ENCODE measurements at places on chromosomes 13 and 19. TPM values are rescaled to one million over a fixed set of nuclear protein-coding genes. Genes with fewer than 3 reads are reported as not detected.

Gene ADAMTSL5
- total RNA-seq, result 3.8 TPM

Gene CYP2S1
- 0.84 TPM for total RNA-seq

GRCh38 chr19:45299719-45300118 lies 23.0 kb downstream of the CKM start:
- no peak overlapping the region for H3K4me3 ChIP-seq
- no peak for DNase-seq
- no peak overlapping the region for H3K27ac ChIP-seq
- H3K27me3 ChIP-seq, result no peaks in the 10 kb centered on the region
- no peaks in the 10 kb centered on the region for H3K4me1 ChIP-seq
- peaks cover 12% of the 10 kb centered on the region for H3K36me3 ChIP-seq

GRCh38 chr19:18007044-18007916 lies 690 bp upstream of the ARRDC2 start:
- DNase-seq, result peak; percentile 89
- peak overlapping the region; percentile 81 for H3K27ac ChIP-seq
- peak overlapping the region; percentile 73 for H3K4me3 ChIP-seq

- H3K4me3 ChIP-seq, result no peak overlapping the region
- DNase-seq, result no peak
- peaks cover 9% of the 10 kb centered on the region for H3K27me3 ChIP-seq
- H3K4me1 ChIP-seq, result no peaks in the 10 kb centered on the region
- H3K27ac ChIP-seq, result no peak overlapping the region
Measured at GRCh38 chr13:74771964-74772363, 637.8 kb upstream of the KLF12 start.

DNA sequence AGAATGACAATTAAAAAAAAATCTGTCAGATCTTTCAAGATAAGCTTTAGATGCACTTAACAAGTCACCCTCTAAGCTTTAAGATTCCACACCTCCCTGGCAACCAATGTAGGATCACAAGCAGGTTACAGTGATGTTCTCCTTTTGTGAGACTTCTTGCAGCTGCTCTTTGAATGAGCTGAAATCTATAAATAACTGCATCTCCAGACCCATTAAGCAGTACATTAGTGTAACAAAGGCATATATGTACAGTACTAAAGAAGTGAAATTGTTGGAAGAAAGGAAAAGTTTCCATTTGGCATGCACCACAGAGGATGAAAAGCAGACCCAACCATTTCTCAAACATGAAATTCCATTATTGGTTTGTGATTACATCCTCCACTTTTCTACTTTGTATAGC lies 364.7 kb downstream of the ENOX1 start:
- H3K27ac ChIP-seq, result no peak overlapping the region
- no peak for DNase-seq
- H3K27me3 ChIP-seq, result no peaks in the 10 kb centered on the region
- no peaks in the 10 kb centered on the region for H3K36me3 ChIP-seq
- H3K4me1 ChIP-seq, result no peaks in the 10 kb centered on the region
- H3K4me3 ChIP-seq, result no peak overlapping the region

DNA sequence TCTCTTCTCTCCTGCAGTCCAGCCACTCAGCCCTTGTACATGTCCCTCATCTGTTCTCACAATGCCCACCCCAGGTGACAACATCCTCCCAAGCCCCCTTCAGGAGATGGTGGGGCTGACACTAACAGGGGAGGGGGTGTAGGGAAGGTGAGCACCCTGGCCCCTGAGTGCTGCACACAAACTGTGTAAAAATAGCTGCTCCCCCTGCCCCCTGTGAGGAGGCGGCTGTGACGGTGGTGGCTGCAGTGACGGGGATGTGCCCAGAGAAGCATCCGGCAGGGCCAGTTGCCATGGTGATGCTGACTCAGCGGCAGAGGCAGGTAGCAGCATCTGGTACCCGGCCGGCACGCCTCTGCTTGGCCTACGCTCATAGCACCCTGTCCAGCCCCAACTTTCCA lies 13.0 kb upstream of the JUND start:
- no peaks in the 10 kb centered on the region for H3K27me3 ChIP-seq
- peak overlapping the region; percentile 87 for H3K4me3 ChIP-seq

DNA sequence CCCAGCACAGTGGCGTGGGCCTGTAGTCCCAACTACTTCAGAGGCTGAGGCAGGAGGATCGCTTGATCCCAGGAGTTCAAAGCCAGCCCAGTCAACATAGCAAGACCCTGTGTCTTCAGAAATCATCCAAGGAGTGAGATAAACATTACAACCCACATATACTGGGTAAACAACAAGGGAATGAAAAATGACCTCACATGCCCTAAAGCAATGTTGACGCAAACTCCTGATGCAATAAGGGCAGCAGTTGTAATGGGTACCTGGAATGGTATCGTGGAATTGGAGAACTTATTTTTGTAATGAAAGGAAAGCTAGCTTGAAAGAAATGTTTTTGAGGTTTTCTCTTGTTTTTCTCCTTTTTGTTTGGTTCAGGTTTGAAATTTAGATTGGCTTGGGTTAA lies 24.5 kb upstream of the LGALS16 start:
- H3K36me3 ChIP-seq, result no peaks in the 10 kb centered on the region
- H3K4me1 ChIP-seq, result peaks cover under 1% of the 10 kb centered on the region
- H3K4me3 ChIP-seq, result no peak overlapping the region
- peaks cover 25% of the 10 kb centered on the region for H3K27me3 ChIP-seq
- no peak overlapping the region for H3K27ac ChIP-seq

All from activated CD4-positive, alpha-beta T cell treated with anti-CD3 and anti-CD28 coated beads for 36 hours (primary cell).